ENCODE measurements at places on chromosomes 1 and 21.

DNA sequence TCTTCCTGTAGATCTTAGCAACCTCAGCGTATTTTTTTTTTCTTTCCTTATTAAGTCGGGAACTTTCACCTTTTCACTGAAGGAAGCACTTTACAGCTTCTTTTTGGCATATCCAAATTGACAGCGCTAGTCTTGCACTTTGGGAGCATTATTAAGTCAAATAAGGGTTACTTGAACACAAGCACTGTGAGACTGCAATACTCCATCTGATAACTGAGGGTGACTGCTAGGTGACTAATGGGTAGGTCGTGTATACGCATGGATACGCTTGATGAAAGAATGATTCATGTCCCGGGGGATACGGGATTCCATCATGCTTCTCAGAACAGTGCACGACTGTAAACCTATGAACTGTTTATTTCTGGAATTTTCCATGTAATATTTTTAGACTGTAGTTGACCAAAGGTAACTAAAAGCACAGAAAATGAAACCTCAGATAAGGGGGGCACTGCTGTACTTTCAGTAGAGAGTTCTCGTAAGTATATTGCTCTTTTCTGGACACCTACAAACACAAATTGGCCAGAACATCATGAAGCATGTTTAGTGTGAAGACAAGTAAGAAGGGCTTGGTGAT is 364.7 kb downstream of the SMYD3 start:
- no peak for ATAC-seq

- no peak for ATAC-seq
Measured at GRCh38 chr1:228958121-228958520, 222.8 kb downstream of the RHOU start.

DNA sequence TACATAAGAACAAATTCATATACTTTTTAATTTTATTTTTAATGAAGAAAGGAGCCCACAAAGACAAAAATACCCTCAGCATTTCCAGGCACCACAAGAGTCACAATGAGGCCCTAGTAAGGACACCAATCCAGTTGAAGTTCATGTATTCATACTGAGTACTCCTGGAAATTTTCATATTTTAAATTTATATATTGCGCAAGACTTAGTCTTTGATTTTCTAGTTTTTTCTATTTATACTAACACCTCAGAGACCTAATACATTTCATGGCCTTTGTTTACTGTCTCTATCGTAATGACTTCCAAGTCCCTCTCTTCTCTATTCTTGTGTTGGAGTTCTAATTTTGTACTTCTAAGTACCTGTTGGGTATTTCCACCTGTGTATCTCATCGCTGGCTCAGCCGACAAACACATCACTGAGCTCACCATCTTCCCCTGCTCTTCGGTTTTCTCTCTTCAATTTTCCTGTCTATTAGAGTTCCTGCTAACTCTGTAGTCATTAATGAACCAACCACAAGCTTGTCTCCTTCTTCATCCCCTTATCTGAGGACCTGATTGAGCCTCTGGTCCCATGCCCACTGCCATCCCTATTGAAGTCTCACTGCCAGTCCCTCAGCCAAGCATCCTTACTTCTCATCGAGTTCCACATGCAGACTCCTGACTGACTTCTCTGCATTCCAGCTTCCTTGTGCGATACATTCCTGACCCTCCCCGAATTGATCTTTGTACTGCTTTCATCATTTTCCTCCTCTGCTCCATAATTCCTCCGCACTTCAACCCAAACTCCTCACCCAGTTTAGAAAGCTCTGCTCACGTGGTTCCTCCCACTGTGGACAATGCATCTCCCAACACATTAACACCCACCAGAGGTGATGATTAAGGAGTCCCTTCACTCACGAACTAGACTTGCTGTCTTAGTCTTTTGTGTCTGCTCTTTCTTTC is 17.3 kb upstream of the IRF2BP2 start:
- ATAC-seq = no peak

GRCh38 chr1:56169856-56170255 is 409.5 kb downstream of the PLPP3 start:
- ATAC-seq = no peak

DNA sequence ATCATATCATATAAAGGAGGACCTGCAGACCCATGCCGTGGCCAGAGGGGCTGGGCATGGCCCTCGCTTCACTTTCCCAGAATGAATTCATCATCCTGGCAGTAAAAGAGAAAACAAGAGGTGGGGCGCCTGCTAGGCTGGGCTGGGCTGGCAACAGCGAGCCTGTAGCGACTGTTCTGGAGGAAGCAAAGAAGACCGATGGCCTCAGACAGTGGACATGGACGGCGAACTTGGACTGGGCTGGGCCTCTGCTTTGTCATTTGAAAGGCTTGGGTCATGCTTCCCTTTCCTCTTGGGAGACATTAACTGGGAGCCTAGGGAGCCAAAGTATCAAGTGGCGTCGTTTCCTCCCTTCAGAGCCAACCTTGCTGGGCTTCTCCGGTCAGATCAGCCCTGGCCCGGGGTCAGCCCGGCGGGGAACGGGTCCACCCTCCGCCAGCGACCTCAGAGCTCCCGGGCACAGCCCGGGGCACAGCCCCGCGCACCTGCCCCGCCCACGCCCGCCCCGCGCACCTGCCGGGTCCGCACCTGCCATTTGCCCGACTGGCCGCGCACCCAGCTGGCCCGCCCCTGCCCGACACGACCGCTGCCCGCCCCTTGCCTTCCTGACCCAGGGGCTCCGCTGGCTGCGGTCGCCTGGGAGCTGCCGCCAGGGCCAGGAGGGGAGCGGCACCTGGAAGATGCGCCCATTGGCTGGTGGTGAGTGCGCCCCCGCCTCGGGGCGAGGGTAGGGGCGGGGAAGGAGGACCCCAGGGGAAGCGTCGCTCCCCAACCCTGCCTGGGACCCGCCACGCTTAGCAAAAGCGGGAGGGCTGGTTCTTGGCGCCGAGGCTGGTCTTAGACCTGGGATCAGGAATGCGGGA is at the start of gene FAM3B:
Gene FAM3B (plus strand): TSS at position 602 of the 863 bp plus-strand sequence. CDS start 79 bp downstream, at position 681.
- ATAC-seq = no peak

GRCh38 chr1:183685112-183685713 is 32.1 kb upstream of the APOBEC4 start:
- ATAC-seq = peak; percentile 41

DNA sequence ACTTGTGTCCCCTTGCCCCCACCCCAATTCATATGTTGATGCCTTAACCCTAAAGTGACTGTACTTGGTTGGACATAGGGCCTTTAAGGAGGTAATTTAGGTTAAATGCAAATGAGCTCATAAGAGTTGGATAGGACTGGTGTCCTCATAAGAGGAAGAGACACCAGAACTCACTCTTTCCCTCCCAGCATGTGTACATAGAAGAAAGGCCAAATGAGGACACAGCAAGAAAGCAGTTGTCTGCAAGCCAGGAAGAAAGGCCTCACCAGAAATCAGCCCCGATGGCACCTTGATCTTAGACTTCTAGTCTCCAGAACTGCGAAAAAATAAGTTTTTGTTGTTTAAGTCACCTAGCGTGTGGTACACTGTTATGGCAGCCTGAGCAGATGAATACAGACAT is 45.5 kb downstream of the RAB3GAP2 start:
- ATAC-seq = no peak

DNA sequence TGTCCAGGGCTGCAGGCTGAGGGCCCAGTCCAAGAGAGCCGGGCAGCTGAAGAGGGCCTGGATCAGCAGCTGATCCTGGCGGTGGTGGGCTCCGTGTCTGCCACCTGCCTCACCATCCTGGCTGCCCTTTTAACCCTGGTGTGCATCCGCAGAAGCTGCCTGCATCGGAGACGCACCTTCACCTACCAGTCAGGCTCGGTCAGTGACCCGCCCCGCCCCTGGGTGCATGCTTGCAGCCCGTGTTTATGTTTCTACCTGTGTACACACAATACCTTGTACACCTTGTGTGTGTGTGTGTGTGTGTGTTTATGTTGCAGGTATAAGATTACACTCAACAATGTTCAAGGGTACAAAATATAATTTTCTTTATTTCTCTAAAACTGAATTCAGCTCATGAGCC is 13.0 kb downstream of the TIE1 start:
- no peak for ATAC-seq

GRCh38 chr21:36716836-36717235 is 17.9 kb downstream of the SIM2 start:
- no peak for ATAC-seq

DNA sequence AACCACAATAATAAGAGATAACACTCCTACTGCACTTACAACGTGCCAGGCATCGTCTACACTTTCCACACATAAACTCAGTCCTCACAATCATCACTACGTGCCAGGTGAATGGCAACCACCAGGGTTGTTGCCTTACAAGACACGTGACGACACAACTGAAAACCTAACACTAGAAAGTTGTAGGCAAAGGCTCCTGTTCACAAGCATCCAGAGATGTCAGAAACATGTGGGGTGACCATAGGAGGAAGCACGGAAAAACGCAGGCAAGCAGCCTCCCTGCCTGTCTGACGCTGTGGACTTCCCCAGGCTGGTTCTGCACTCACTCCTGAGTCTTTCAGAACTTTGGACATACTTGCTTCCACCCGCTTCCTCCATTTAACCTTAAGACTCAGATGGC is 7.0 kb downstream of the CAPZB start:
- ATAC-seq = no peak

DNA sequence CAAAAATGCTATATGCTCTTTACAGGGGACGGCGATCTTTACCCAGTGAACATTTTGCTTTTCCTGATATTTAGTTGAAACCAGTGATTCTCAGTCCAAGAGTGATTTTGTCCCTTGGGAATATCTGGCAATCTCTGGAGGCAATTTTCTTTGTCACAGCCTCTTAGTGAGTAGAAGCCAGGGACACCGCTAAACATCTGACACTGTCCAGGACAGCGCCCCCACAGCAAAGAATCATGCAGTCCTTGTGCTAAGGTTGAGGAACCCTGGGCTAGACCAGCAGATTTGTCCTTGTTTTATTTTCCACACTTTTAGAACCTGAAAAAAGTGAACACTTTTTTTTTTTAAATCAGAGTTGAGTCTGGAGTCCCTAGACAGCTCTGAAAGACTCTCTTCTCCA is 13.1 kb downstream of the EVA1C start:
- no peak for ATAC-seq

DNA sequence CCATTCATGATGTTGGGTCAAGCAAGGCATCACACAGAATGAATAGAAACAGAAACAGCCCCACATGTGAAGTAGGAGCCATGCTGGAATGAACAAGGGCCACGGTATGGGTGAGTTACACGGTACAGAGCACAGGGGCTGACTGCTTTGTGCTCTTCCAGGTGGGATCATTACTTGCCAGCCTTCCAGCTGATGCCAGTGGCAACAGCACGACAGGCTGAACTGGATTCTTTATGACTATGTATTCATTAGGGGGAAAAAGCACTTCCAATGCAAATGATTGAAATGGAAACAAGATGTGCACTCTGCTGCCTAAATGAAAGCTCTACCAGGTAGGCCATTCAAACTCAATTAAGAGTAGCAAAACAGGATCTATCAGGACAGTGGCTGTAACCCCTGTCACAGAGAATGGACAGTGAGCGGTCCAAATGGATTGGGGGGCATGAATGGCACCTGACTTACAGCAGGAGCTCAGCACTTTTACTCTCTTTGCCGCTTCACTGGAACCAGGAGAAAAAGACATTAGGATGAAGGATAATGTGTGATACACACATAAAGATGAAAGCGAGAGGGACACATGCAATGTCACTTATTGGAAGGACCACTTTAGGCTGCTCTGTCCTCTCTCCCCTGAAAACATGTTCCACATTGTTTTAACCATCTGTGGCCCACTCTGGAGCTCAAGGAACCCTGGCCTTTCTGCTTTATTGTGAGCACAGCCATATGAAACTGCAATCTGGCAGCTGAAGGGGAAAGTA is 23.4 kb upstream of the IRF2BP2 start:
- no peak for ATAC-seq

DNA sequence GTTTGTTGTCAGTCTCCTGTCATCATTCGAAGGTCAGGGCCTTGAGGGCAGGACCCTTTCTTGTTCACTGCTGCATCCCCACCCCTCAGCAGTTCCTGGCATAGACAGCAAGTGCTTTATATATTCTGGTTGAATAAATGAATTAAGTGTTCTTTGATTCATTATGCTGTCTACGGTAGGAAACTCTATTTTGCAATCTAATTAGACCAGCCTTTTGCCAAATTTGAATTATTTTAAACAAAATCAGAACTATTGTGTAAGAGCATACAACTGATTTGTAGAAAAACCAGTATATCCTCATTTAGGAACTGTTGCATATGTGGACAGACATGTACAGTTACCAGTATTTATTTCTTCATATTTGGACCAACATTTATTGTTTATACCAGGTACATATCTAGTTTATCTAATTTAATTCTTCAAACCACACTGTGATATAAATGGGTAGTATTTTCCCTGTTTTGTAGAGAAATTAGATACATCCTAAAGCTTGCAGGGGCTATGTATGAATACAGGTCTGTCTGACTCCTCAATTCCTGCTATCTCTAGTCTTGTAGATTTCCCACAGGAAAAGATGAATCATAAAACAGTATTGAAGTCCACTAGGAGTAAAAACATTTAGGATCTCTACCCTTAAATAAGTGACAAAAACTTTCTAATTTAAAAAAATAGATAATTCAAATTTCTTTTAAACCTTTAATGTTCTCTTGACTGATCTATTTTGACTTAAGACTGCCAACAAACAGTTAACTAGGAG is 10.4 kb downstream of the MGST3 start:
- ATAC-seq = no peak

GRCh38 chr1:53155534-53155933 is 13.1 kb upstream of the SLC1A7 start:
- ATAC-seq = no peak

DNA sequence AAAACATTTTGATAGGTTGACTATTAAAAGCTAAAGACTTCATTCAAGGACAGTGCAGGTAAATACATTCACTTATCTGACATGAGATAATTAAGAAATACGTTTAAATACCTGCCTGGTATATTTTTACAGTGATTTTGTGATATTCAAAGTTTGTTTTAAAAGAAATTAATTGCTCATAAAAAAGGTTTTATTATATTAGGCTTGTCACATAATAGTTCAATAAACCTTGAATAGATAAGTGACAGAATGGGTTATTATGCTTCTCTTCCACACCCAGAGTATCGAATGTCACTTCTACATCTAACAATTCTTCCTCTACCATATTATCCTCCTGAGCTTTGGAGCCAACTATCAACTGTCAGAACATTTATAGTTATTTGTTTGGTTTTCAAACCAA is 60.0 kb downstream of the LTN1 start:
- ATAC-seq = no peak

All from activated CD4-positive, CD25-positive, alpha-beta regulatory T cell treated with anti-CD3 and anti-CD28 coated beads, Interleukin-2, amount 50 U/mL, for 24 hours (primary cell).